ENCODE measurements at places on chromosomes 7 and 10.
A peak's percentile ranks its signal among the peaks of the same experiment; 100 is the strongest.

- DNase-seq, result peak; percentile 45
- no peaks in the 10 kb centered on the region for H3K27me3 ChIP-seq
- no peak overlapping the region for H3K4me3 ChIP-seq
- H3K4me1 ChIP-seq, result no peaks in the 10 kb centered on the region
- no peak overlapping the region for H3K27ac ChIP-seq
- no peaks in the 10 kb centered on the region for H3K36me3 ChIP-seq
Measured at GRCh38 chr10:128178302-128178958, 52.2 kb upstream of the MKI67 start.

DNA sequence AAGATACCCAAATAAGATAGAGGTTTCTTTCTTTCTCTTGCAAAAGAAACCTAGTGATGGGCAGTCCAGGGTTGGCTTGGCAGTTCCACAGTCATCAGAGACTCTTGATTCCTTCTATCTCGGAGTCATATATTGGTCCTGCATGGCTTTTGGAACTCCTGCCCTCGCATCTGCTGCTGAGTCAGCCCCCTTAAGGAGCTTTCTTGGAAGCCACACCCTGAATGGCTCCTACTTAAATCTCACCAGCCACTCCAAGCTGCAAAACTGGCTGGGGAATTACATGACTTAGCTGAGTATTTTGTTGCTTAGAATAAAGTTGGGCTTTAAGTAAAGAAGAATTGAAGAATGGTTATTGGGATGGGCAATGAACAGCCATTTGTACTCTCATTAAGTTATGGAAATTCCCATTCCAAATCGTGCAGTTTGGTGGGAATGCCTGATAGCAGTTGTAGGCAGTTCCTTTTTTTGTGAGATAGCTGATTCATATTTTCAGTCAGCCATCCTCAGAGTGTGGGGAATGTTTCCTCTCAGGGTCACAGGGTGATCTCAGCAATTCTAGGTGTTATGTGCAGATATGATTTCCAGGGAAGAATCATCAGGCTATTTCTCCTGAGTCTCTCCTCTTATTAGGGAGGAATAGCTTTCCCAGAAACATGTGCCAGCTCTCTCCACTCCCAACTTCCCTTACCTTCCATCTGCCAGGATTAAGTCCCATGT is 209.9 kb downstream of the BBS9 start:
- DNase-seq, result no peak
- no peaks in the 10 kb centered on the region for H3K36me3 ChIP-seq
- no peaks in the 10 kb centered on the region for H3K27me3 ChIP-seq
- H3K27ac ChIP-seq, result no peak overlapping the region
- H3K4me3 ChIP-seq, result no peak overlapping the region

DNA sequence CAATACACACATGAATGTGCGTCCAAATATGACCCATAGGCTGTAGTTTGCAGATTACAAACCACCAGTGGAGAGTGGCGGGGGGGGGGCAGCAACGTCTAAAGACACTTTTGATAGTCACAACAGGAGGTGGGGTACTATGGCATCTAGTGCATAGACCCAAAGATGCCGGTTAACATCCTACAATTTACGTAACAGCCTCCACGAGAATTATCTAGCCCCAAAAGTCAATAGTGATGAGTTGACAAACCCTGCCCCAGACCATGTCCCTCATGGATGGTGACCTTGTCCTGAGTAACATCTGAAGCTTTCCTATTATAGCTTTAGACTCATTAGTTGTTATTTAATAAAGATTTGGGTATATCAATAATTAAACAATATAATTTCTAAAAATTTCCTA is 31.6 kb downstream of the USP6NL start:
- no peak overlapping the region for H3K4me3 ChIP-seq
- no peak overlapping the region for H3K27ac ChIP-seq
- no peaks in the 10 kb centered on the region for H3K36me3 ChIP-seq

GRCh38 chr10:103951942-103952341 is 15.0 kb upstream of the SLK start:
- no peaks in the 10 kb centered on the region for H3K36me3 ChIP-seq
- H3K27ac ChIP-seq, result no peak overlapping the region
- no peaks in the 10 kb centered on the region for H3K4me1 ChIP-seq
- H3K4me3 ChIP-seq, result no peak overlapping the region
- no peak for DNase-seq

DNA sequence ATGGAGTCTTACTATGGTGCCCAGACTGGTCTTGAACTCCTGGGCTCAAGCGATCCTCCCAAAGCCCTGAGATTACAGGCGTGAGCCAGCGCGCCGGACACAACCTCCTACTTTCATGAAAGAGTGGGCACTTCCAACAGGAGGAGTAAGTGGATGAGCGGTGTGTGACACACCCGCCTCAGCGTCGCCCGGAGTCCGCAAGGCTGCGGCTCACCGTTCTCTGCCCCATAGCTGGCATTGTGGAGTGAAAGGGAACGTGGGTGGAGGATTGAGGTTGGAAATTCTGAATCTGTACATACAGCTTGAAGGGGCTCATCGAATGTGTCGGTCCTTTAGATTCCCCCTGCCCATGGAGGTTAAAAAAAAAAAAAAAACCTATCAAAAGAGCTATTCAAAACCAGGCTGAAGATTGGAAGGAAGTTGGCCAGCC is 524 bp upstream of the PRXL2A start:
- H3K27me3 ChIP-seq, result no peaks in the 10 kb centered on the region
- no peaks in the 10 kb centered on the region for H3K36me3 ChIP-seq
- peak overlapping the region; percentile 95 for H3K4me3 ChIP-seq
- DNase-seq, result peak; percentile 68

DNA sequence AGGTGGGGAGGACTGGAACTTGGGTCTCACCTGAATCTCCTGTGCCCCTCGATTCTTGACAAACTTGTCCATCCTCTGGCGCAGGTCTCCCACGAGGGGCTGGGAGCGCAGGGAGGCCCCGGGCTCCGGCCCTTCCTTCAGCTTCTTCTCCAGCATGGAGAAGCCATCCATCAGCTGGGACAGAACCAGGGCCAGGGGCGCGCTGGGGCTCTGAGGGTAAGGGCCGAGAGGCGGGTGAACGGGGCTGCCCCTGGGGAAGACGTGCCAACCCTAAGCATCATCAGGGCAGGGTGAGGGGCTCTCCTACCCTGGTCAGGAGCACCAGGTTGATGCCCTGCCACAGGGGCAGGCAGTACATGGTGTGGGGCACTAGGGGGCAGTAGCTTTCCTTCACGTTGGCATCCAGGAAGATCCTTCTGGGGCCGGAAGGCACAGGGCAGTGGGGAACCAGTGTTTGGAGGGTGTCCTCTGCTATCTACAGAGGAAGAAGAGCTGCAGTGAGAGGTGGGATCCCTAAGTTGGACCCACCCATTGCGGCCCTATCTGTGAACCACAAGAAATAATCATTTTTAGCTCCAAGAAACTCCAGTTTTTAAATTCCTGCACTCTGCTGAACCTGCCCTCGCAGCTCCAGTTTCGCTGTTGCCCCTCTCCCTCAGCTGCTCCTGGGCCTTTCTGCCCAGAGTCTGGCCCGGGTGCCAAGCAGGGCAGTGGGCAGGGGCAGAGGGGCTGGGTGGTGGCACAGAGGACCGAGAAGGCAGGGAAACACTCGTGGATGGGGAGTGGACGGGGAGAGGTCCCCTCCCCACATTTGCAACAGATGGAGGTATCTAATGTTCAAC is 10.8 kb upstream of the PYROXD2 start:
- peaks cover 6% of the 10 kb centered on the region for H3K4me1 ChIP-seq
- H3K27me3 ChIP-seq, result no peaks in the 10 kb centered on the region
- H3K27ac ChIP-seq, result no peak overlapping the region

Data from hepatocyte (in vitro differentiated cells).